Kidney glomerular epithelial cell (primary cell): ENCODE measurements at places on chromosomes 4 and X.

DNA sequence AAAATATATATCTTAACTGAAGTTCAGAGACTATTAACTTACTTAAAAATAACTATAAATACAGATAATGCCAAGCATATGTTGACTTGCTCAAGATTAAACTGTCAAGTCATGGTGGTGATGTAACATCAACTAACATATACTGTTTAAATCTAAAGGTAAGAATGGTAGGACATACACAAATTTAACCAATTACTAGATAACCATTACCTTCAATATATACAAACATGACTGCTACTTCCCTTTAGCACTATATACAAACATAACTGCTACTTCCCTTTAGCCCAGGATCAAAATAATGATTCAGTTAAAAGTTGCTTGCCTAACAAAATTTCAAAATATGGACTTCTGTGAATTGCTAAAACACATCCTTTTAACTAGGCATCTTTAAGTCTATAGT is 14.9 kb downstream of the HNRNPD start:
- no peak for DNase-seq

GRCh38 chrX:109709129-109709631 is 23.9 kb downstream of the ACSL4 start:
- DNase-seq = peak; percentile 42

DNA sequence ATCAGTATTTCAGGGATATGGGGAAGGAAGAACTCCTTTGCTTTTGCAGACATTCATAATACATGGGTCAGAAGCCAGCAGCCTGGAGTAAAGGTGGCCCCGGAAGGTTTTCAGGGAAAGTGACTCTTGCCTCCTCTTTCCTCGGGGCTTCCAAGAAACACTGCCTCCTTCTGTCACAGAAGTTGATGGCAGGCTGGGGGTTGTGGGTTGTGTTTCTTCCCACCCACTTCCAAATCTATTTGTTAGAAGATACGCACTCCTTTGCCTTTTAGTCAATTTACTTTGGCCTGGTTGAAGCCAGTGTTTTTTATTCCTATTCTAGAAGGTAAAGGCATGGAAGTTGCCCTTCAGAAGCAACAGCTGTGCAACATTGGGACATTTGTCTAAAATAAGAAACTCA is 19.7 kb downstream of the KIT start:
- DNase-seq = no peak

DNA sequence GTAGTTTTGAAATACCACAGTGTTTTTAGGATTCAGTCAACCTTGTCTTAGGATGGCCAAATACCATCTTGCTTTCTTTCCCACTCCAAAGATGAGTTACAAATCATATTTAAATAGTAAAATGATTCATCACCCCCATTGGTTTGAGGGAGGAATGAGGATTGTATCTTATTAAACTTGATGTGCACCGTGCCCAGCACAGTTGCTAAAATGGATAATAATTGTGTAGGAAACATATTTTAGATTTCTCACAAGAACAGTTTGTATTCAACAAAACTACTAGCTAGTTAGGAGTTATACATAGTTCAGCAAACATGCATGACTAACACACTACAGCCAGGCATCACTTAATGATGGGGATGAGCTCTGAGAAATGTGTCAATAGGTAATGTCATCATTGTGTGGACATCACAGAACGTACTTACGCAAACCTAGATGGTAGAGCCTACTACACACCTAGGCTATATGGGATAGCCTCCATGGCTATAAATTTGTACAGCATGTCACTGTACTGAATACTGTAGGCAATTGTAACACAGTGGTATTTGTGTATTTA is 245.4 kb downstream of the FBXW7 start:
- no peak for DNase-seq

DNA sequence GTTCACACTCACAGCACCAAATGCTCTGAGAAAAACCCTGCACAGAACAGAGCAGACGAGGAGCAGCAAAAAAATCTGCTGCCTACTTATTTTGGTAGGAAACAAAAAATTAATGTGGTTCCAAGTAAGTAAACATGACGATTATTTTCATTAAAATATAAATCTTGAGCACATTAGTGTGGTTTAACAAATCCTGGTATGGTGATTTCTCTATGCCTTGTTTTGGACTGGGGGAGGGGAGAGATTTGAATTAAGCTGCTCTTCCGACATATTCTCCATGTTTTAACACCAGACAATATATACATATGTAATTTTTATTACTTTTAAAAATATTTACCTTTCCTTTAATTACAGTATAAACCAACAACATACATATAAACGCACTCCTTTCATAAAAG is 1.8 kb downstream of the CAMK2D start:
- DNase-seq = no peak

DNA sequence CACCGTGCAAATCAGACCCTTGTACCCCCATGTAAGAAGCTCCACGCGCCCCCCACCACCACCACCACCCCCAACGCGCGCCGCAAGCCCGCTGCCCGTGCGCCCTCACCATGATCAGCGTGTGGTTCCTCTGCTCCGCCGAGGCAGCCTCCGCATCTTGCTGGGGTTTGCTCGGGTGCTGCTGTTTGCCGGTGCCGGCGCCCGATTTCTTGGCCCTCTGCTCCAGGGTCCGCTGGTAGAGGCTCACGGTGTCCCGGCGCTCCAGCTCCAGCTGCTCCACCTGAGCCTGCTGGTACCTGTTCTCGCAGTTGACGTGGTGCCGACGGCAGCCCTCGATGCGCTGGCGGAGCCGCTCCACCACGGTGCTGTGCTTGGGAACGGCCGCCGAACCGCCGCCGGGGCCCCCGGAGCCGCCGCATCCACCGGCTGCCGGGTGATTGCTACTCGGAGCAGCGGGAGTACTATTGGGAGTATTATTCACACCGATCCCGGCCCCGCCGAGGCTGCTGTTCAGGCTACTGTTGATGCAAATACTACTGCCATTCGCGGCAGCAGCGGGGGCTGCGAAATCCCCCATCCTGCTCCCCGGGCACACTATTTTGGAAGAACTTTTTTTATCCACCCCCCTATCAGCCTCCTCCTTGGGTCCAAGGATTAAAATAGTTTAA is 1.1 kb downstream of the MAML3 start:
- no peak for DNase-seq

- no peak for DNase-seq
Measured at GRCh38 chr4:76987685-76988084, 38.1 kb downstream of the SEPTIN11 start.

DNA sequence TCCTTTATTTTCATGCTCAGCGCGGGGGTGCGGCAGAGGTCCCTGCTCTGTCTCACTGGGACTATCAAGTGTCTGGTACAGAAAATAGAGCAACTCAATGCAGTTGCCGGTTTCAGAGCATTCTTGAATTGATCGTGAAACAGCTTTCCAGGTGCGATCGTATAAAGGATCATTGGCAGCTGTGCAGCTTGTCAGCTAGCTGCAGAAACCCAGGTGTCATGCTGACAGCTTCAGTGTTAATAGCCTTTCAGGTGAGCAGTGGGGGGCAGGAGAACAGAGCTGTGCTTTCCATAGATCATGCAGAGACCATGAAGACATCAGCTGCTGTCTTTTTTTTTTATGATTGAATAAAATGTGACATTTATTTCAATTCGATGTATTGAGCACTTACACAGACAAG is 583.9 kb downstream of the NLGN4X start:
- no peak for DNase-seq

GRCh38 chr4:38752941-38753806 is 29.6 kb downstream of the TLR10 start:
- DNase-seq = peak; percentile 97

DNA sequence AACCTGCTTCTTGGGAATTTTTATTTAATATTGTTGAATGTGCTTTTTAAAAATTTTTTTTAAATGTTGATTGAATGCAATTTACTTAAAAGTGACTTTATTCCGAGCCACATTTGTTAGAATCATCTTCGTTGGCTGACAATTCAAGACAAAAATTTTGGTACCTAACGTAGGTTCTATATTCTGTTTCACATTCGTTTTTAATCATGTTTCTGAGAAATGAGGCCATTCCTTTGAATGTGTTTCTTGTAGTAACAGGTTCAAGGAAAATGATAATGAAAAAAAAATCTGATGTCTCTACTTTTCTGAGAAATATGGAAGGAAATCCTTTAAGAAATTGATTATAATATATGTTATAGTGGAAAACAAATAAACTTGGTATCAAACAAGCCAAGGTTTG is 92.3 kb upstream of the DCLK2 start:
- no peak for DNase-seq

DNA sequence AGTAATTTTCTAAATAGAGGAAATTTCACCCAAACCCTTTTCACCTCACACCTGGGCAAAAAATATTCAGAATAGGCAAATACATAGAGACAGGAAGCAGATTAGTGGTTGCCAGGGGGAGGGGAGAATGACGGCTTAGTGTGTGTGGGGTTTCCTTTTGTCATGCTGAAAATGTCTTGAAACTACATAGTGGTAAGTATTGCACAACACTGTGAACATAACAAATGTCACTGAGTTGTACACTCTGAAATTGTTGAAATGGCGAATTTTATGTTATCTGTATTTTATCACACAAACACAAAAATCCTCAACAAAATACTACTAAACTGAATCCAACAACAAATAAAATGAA is 60.7 kb upstream of the PLAC1 start:
- DNase-seq = peak; percentile 0
